ENCODE measurements at places on chromosomes 1 and 21.

GRCh38 chr1:41122851-41123518, 101.5 kb upstream of the SLFNL1 start:
- no peak for DNase-seq

GRCh38 chr1:24996983-24997893, 67.2 kb upstream of the RUNX3 start:
- DNase-seq, result no peak

DNA sequence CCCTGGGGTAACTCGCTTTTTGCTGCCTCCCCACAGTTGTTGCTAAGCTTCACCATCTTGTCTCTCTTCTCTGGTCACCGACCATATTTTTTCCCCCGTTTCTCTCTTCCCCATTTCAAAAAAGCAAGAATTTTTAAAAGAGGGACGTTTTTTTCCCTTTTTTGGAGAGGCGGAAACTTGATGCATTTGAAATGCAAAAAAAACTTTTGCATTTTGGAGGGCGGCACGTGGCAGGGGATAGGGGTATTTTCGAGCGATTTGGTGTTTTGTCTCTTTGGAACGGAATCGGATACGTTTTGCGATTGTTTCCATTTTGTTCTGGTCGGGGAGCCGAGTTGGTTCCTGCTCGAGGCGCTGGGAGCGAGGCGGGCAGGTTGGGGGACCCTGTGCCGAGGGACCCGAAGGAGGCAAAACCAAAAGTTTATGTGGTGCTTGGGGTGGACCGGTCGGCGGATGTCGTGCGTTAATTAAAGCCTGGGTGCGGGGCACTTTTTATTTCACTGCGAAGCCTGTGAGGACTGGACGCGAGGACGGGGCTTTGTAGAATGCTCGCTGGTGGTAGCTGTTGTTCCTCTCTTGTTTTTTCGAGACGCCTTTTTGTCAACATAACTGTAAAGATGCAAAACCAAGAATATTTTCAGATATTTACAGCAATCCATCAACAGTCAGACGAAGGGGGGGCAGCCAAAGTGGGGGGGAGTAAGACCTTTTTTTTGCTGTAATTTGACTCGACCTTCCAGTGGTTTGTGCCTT, 884 bp downstream of the H3-3A start:
- peak; percentile 67 for DNase-seq

DNA sequence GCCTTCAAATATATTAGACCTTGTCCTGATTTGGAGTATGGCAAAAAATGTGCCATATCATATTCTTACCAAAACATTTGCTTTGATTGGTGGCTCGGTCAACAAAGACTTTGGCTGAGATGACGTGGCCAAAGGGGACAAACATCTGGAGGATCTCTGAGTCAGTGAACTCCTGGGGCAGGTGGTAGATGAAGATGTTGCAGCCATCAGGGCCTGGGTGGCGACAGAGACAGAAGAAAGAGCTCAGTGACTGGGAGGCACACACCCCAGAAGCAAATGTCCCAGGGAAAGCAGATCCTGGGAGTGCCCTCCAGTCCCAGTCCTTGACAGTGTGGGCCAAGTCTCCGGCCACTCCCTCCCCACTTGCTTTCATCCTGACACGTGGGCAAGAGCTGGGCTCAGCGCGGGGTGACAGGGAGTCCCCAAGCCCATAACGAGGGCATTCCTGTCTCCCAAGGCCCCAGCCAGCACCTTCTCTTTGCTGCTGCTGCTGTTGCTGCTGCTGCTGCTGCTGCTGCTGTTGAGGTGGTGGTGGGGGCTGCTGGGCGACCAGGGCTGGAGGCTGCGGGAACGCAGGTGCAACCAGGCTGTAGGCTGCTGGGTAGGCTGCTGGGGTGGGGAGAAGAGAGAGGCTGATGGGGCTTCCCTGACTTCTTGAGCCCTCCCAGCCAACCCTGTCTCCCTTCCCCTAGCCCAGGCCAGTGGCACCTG, 10.7 kb downstream of the CELF3 start:
- DNase-seq, result no peak

- no peak for DNase-seq
These were observed 22.2 kb upstream of the KIF1B start for GRCh38 chr1:10188133-10188650.

DNA sequence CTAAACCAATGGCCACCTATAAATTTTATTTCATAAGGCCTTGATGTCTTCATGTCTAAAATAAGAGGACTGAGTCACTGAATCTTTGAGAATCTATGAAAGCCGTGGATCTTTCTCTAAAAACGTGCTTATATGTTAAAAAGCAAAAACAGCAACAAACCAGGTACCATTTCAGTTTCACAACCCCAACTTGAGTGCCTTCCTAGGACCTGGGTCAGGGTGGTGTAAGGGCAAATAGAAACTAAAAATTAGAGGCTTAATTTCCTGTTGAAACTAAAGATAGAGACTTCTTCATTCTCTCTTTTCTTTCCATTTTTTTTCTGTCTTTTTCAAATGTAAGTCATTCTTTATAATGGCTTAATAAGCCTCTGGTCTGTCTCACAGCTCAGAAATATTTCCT, 27.2 kb upstream of the PGBD5 start:
- no peak for DNase-seq

- DNase-seq, result no peak
These were observed 9.5 kb downstream of the PLXNA2 start for GRCh38 chr1:208234721-208235120.

GRCh38 chr1:234337233-234337632, 36.0 kb upstream of the COA6 start:
- no peak for DNase-seq

- DNase-seq, result peak; percentile 31
These were observed 1.7 kb downstream of the HHAT start for GRCh38 chr1:210330279-210330866.

GRCh38 chr1:184768467-184768866, 13.8 kb upstream of the EDEM3 start:
- no peak for DNase-seq

DNA sequence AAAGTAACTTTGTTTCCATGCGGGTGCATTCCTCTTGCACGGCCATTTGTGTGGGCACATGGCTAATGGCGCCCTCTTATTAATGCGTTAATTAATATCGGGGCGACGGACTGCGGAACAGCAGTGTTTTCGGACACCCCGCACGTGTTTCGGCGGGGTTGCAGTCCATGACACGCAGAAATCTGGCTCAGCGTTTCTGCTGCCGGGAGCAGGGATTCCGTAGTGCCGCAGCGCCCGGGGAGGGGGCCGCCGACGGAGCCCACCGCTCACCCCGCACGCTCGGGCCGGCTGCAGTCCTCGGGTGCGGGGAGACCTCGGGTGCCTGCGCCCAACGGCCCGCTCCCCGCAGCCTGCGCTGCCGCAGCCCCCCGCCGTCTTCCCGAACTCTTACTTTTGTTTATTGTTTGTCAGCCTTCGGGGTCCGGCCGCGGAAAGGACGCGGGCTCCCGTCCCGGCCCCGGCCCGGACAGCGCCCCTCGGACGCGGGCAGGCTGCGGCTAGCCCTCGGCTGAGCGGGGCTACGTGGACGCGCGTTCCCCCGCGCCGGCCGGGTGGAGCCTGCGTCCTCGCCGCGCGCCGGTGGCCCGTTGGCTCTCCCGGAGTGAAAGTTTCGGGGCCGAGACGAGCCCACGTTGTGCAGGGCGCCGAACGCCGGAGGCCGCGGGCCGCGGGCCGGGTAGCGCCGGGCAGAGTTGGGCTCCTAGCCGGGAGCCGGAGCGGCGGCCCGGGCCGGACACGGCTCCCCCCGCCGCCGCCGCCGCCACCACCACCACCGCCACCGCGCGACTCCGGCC, 849 bp downstream of the NFIA start:
- DNase-seq, result no peak

- no peak for DNase-seq
These were observed 68.4 kb upstream of the GJA8 start for GRCh38 chr1:147834181-147834580.

GRCh38 chr1:40532844-40533424, 1.5 kb downstream of the ZNF684 start:
- peak; percentile 47 for DNase-seq

DNA sequence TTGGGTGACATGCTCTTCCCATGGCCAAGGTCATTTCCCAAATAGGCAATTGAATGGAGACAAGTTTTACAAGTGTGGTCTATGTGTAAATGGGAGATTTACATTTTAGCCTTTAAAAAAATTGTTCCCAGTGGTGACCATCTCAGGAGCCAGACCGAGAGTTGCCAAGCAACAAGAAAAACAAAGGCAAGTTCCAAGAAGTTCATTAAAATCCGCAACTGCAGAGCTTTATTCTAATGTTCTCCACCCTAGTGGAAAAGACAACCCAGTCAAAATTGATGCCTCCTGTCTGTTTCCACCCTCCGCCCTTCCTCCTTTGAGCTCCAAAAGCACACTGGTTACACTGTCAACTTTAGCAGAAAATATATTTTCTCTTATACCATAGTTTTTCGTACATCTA, 33.2 kb upstream of the CD55 start:
- DNase-seq, result no peak

DNA sequence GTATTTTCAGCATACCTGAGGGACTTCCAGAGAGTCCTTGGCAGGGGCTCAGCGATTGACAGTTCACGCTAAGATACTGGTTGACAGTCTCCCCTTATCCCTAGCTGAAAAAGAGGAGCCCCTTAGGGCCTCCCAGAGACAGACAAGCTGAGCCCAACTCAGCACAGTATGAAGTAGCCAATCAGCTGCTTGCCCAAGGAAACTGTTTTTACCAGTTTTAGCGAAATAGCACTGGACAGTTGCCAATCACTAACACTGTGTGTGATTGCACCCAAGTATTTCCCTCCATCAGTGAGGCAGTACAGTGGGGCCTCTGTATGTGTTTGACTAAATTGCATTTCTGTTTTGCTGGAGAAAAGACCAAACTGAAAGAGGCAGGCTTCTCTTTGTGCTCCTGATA, 27.0 kb downstream of the KHDRBS1 start:
- no peak for DNase-seq

GRCh38 chr1:170864238-170864637, 71.1 kb upstream of the MROH9 start:
- no peak for DNase-seq

GRCh38 chr1:157682710-157683437, 17.7 kb downstream of the FCRL3 start:
- DNase-seq, result no peak

- no peak for DNase-seq
These were observed 62.8 kb downstream of the DMRTB1 start for GRCh38 chr1:53521924-53522552.

DNA sequence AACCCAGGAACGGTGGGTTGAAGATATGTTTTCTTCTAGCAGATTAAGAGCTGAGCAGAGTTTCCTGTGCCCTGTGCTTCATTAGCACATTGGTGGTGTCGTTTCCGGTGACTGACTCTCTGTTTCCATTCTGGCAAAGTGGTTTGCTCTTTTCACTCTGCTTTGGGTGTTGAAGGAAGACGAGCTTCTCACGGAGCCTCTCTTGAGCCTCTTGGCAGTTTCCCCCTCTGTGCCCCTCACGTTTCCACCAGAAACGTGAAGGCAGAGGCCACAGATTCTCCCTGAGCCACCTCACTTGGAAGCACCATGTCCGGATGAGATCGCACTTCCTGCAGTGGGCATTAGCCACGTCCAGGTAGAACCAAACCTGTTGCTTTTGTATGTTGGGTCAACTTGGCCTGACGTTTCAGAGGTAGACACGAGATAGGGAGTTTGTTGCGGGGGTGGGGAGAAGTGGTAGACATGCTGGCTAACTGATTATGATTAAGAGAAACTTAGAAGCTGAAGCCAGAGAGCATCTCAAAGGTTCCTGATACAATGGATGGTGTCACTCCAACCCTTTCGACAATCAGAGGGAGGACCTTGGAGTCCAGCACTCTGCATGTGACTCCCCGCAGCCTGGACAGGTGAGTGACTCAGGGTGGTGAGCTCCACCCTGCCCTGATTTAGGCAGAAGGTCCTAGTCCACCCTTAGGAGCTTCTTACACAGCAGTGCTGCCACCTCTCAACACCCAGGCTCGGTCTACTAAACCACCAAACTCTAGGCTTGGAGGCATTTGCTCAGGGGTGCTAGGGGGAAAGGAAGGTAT, at the start of gene LAX1:
Gene LAX1 (plus strand): TSS at position 155 of the 809 bp plus-strand sequence. CDS start 383 bp downstream, at position 538.
- no peak for DNase-seq

DNA sequence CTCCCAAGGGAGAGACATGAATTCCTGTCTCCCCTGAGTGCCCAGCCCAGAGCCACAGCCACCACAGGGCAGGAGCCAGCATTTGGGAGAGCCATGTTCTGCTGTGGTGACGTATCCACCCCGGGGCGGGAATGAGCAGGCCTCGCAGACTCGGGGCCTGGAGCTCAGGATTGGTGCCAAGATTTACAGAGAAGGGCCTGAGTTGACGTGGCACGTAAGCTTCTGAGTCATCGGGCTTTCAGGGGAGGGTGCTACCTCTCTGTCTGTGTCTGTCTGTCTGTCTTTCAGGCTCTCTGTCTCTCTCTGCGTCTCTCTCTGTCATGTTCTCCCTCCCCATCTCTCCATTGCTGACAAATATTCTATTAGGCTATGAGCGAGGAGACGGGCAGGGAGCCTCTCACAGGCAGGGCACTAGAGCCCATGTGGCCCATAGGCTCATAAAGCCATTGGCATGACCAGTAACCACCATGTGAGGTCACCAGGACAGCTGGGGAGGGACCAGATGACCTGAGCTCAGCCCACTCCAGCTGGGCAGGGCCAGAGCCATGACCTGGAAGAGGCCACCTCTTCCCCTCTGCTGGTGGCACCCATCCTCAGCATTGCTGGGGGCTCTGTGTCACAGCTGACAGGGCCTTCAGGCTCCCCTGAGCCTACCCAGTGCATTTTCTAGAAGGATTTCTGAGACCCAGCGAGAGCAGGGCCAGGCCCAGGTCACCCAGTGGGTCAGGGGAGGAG, 300.0 kb upstream of the VAMP3 start:
- no peak for DNase-seq

- DNase-seq, result no peak
These were observed 56.5 kb upstream of the SSBP3 start for GRCh38 chr1:54462597-54463258.

- DNase-seq, result no peak
These were observed 29.1 kb downstream of the SKI start for GRCh38 chr1:2257245-2257627.

- DNase-seq, result no peak
These were observed 114.1 kb downstream of the RNF220 start for GRCh38 chr1:44519035-44519676.

- no peak for DNase-seq
These were observed 543.1 kb upstream of the ZRANB2 start for GRCh38 chr1:71623888-71624287.

GRCh38 chr1:212555426-212555825, 53.1 kb upstream of the ATF3 start:
- DNase-seq, result no peak

GRCh38 chr1:153543736-153544135, 1.9 kb downstream of the S100A4 start:
- DNase-seq, result no peak

GRCh38 chr1:27952147-27952546, 7.6 kb upstream of the XKR8 start:
- no peak for DNase-seq
